ENCODE measurements at places on chromosomes 4 and X.

- DNase-seq = no peak
Observed at GRCh38 chr4:138938366-138938690, 77.3 kb upstream of the NOCT start.

DNA sequence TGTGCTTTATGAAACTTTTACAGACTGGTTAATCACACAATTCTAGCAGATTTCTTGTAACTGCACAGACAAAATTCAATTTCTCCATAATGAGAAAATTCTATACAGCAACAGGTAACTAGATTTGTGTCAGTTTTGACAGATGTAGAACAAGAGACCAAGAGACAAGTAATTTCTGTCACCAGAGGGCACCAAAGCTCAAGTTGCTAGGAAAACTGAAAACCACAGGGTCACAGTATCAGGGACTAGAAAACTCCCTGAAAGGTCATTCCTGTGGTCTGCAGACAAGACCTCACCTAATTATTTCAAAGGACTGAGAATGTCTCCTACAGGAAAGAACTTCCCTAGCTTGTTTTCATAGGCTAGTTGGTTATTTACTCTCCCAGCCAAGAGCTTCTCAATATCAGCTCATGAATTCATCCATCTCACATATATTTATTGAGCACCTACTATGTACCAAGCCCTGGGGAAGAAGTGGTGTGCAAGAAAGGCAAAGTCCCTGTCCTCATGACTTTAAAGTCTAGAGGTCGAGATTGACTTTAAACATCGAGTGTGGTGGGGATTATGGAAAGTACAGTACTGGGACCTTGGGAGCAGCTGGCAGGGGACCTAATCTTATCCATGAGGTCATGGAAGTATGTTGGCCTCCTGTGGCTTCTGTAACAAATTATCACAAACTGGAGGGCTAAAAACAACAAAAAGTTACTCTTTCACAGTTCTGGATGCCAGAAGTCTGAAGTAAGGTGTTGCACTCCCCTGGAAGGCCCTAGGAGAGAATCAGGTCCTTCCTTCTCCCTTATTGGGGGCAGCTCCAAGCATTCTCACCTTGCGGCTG lies 47.8 kb upstream of the SETD7 start:
- DNase-seq = peak; percentile 29

DNA sequence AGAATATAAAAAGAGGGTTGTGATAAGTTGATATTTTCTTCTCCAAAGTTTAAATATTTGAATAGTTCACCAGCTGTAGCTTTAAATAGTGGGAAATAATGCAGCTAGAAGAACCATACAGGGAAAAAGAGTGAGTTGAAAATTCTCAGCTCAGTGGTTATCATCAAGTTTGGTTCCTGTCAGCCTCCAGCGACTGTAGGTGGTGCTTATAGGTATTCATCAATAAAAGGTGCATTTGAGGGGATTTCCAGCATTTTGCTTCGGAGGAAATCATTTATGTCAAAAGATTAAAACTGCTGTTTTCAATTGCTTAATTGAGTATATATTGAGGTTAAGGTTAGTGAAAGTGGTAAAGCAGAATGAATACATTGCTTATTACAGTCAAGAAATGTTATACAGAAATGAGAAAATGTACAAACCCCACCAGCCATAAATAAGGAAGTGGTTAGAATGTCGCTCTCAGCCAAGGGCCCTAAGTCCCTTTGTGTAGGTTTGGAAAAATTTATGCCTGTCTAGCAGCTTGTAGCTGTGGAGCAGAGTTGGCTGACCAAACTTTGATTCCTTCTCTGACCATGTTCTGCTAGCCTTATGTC lies 532.9 kb upstream of the FTHL17 start:
- no peak for DNase-seq

DNA sequence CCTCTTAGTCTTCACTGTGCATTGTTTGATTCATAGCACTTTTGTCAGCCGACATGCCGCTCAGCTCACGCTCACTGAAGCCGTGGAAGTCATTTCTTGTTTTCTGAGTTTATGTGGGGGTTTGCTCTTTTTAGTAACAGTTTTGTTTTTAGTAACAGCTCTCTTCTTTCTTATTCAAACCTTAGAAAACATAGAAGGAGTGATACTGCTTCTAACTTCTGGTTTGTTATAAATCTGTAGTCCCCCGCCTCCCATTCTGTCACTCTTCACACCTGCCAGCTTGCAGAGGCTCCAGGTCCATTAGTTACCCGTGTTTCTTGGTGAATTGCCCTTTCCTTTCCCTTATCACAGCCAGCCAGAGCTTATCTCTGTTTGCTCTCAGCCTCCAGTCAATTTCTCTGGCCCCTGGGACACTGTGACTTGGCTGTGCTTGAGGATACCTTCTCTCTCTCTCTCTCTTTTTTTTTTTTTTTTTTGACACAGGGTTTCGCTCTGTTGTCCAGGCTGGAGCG lies 50.5 kb downstream of the GRK4 start:
- DNase-seq = no peak

DNA sequence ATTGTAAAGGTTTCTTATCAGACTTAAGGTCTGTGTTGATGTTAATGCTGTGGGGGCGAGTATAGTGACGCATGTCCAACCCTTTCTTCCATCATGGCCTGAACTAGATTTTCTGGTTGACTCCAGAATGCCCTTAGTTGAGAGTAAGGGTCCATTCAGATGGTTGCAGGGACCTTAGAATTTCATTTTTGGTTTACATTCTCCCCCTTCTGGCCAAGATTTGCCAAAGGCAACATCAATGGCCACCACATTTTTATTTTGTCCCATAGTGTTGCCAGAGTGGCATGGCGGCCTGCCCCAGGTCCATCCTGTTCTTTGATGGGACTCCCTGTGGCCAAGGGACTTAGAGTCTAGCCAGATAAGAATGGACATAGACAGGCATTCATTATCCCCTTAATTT lies 368.5 kb downstream of the GPM6A start:
- DNase-seq = no peak
